ENCODE measurements at places on chromosomes 7 and 10.

DNA sequence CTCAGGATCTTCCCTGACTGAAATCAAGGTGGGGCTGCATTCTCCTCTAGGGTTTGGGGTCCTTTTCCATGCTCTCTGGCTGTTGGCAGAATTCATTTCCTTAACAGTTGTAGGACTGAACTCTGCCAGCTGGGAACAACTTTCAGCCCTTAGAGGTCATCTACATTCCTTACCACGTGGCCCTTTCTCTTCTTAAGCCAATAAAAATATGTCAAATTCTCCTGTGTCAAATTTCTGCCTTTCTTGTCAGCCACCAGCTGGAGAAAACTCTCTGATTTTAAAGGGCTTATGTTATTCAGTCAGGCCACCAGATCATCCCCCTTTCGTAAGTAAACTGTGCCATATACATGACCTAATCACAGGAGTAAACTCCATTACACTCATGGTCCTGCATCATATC, 95.3 kb upstream of the IL6 start:
- no peak for DNase-seq

- no peak for DNase-seq
These were observed 49.4 kb upstream of the ST8SIA6 start for GRCh38 chr10:17503795-17504194.

- DNase-seq, result no peak
These were observed 106.8 kb upstream of the POM121L12 start for GRCh38 chr7:52928591-52928990.

DNA sequence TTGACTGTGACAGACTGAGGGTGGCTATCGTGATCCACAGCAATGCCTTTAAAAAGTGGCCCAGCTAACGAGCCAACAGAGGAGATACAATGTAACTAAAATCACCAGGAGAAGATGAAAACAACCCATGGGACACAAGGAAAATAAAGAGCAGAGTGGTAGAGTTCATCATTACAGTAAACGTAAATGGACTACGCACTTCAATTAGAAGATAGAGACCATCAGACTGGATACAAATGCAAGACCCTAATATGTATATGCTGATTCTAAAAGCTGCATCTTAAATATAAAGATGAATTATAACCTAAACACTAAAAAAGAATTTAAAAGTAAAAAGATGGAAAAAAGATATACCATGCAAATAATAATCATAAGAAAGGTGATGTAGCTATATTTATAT, 6.6 kb upstream of the STK32C start:
- DNase-seq, result no peak

DNA sequence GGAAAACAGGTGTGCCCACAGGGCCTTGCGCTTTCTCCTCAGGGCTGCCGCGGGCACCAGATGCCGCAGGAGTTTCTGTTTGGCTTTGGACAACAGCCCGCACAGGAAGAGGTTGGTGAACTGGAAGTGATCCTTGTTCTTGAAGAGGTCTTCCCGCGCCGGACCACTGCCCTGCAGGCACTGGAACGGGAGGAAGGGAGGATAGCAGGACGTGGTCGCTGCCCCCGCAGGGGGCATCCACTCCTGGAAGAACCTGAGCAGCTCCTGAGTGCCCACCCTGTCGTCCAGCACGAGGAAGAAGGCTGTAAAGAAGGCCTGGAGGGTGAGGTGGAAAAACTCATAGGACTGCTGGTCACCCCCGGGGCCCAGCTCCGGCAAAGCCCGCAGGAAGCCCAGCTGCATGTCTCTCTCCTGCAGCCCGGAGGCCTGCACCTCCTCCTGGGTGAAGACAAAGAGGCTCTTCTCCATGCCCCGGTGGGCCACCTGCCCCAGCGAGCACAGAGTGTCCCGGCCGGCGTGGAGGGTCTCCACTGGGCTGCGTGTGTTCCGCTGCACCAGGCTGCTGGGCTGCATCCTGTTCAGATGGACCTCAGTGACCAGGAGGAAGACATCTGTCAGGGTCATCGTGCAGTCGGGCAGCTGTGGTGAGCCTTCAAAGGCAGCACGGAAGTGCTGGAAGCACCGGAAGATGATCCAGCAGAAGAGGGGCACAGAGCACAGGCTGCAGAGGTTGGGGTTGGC, 26.9 kb downstream of the NOD1 start:
- DNase-seq, result no peak

- DNase-seq, result no peak
These were observed 106.8 kb downstream of the POLL start for GRCh38 chr10:101481256-101481655.

GRCh38 chr10:35848412-35848811, 206.3 kb upstream of the FZD8 start:
- no peak for DNase-seq

GRCh38 chr7:129095258-129095657, 40.3 kb upstream of the TNPO3 start:
- DNase-seq, result no peak

DNA sequence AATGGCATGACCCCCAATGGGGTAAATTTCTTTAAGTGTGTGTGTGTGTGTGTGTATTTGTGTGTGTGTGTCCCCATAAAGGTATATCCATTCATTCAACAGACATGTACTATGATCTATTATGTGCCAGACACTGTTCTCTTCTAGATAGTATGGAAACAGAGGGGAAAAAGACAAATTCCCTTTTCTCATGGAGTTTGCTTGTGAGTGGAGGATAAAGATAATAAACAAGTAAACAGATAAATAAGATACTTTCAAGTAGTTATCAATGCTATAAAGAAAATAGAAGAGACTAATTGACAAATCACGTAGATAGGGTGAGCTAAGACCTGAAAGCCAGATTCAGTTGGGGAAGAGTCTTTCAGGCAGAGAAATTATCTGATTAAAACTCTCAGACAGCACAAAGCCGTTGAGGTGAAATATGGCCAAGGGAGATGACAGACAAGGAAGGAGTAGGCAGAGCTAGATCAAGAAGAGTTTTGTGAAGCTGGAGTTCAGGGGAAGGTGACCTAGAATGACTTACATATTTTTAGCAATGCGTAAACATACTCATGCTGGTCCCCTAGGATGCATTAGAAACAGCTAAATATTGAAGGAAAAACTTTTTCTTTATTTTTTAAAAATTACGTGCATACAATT, 45.2 kb upstream of the DMTF1 start:
- no peak for DNase-seq

DNA sequence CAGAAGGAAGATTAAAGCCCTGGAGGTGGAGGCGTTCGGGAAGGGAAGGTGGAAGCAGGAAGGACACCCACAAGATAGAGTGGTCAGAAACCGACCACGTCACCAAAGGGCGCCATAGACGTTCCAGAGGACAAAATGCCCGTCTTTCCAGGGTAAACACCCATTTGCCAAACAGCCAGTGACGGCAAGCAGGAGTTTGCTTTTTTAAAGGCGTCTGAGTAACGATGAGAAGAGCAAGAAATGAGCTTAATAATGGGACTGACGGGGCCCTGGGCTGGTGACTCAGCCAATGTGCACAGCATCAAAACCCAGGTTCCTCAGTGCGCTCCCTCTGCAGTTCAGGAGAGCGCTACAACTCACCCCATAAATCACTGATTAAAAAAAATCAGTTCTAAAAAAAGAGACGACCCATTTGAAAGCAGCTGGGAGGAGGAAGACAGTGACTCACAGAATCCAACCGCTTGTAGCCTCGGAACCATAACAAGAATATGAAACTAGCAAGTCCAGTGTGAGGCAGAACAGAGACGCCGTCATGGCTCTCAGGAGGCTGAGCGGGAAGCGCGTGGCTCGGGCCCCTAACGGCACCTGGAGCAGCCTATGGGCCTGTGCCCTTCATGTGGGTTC, 5.9 kb downstream of the DIP2C start:
- DNase-seq, result no peak

DNA sequence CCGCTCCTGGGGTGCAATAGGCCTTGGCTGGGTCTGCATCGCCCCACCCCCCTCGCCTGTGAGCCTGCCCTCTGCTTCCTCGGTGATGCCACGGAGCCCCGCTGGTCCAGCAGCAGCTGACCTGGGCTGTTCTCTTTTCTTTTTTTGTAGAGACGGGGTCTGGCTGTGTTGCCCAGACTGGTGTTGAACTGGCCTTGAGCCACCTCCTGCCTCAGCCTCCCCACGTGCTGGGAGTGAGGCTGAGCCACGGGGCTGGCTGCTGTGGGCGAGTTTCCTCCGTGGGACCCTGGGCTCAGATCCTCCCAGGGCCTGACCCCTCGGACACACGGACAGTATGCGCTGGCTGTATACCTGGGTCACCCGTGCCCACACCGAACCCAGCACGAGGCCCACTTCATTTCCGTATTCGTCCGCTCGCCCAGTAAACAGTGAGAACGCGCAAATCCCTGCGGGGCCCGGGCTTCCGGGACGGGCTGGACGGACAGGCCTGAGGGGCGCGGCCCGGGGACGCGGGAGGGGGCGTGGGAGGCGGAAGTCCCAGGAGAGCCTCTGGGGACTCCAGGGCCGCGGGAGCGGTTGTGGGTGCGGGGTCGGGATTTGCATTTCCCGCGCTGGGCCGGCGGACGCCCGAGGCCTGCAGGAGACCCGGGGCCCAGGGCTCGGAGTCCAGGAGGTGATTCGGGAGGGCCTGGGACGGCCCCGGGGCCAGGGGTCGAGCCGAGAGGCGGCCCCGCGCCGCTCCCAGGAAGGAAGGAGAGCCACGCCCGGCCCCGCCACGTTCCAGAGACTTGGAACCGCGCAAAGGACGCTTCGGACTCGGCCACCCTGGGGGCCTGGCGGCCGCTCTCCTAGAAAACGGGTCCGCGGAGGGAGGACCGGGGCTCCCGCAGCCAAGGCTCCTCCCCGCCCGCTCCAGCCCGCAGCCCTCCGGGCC, 57.7 kb upstream of the DNAJB6 start:
- no peak for DNase-seq

GRCh38 chr10:113435881-113436280, 117.0 kb upstream of the HABP2 start:
- DNase-seq, result no peak

DNA sequence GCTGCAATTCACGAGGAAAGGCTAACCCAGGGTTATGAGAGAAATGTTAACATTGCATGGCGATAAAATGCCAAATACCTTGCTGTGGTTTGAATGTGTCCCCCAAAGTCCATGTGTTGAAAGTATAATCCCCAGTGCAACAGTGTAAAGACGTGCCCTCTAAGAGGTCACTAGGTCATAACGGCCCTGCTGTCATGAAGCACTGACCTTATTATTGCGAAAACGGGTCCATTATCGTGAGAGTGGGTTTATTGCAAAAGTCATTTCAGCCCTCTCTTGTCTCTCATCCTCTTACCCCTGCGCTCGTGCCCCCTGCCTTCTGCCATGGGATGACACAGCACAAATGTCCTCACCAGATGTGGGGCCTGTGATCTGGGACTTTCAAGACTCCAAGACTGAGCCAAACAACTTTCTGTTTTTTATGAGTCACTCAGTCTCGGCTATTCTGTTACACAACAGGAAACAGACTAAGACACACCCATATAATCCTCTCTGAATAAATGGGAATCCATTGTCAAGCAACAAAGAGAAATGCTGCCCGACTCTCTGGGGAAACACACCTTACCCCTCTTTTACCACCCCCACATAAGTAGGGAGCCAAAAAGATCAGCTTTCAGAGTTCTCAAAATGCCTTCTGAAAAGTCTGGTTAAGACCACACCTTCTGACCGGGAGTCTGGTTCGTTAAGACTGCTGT, 73.1 kb upstream of the UCN3 start:
- no peak for DNase-seq

DNA sequence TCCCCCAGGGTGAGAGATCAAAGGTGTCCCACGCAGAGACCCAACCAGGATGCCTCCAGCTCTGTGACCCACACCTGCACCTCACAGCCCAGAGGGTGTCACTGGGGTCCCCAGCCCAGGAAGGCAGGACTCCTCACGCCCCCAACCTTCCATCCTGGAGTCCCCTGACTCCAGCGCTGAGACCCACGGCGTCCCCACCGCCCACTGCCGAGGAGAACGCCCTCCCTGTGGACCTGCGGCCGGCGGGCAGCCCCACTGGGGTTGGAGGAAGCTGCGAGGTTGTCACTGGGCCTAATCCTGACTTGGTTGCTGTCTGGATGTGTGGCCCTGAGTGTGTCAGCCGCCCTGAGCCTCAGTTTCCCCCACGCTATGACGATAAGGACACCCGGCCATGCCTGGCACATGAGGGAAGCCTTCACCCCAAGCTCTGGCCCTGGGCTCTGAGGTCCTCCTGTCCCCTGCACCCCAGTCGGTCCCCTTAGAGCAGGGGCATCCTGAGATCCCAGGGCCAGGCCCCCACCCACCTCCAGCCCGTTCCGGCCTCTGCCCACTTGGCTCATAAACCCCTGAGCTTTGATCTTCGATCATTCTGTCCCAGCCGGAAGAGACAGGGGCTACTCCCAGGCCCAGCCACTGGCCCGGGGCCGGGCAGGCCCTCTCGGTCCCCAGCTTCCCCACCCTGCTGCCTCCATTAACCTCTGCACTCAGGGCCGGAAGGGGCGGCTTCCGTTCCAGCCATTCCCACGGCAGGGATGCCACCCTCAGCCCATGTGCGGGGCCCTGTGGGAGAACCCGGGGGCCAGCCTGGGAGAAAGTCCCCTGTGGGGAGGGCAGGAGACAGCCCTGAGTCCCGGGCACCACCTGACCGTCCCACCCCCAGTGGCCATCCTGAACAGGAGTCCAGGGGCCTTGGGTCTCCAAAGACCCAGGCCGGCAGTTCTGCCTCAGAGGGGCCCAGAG, 113.2 kb downstream of the MICALL2 start:
- DNase-seq, result no peak

GRCh38 chr10:131032329-131033165, 279.0 kb downstream of the TCERG1L start:
- DNase-seq, result no peak

DNA sequence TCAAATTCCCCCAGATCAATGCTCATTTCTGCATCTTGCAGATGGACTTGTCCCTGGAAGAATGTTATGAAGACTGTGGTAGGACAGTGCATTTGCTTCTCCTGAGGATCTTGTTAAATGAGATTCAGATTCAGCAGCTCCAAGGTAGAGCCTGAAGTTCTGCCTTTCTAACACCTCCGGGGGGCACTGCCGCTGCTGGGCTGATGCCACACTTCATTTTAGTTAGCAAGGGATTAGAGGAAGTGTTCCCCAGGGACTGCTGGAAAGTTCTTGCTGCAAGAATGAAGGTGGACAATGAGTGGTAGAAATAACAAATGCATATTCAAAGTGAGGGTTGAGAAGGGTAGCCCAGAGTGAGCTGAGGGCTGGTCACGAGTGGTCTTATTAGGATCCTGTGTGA, 434.3 kb upstream of the AKR1E2 start:
- DNase-seq, result no peak

- no peak for DNase-seq
These were observed 2.9 kb downstream of the ENO4 start for GRCh38 chr10:116852246-116852645.

DNA sequence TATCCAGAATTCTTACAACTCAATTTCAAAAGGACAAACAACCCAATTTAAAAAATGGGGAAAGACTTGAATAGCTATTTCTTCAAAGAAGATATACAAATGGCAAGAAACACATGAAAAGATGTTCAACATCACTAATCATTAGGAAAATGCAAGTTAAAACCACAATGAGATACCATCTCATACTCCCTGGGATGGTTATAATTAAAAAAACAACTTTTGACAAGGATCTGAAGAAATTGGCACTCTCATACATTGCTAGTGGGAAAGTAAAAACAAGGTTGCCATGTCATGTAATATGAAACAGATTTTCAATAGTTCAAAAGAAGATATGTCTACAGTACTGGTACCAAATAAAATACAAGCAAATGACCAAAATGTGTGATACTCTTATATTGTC, 9.0 kb downstream of the OAT start:
- DNase-seq, result no peak

- no peak for DNase-seq
These were observed 39.0 kb downstream of the HIPK2 start for GRCh38 chr7:139738772-139739171.
